ENCODE measurements at places on chromosomes 11 and 22.

GRCh38 chr11:46222490-46223251, 54.8 kb upstream of the CREB3L1 start:
- H3K4me3 ChIP-seq = no peak overlapping the region
- no peaks in the 10 kb centered on the region for H3K27me3 ChIP-seq
- DNase-seq = no peak
- no peaks in the 10 kb centered on the region for H3K4me1 ChIP-seq
- no peaks in the 10 kb centered on the region for H3K36me3 ChIP-seq

GRCh38 chr22:44954149-44954548, 55.7 kb downstream of the PHF21B start:
- DNase-seq = no peak
- H3K27ac ChIP-seq = no peak overlapping the region
- H3K27me3 ChIP-seq = peaks cover 6% of the 10 kb centered on the region
- H3K4me1 ChIP-seq = no peaks in the 10 kb centered on the region
- no peak overlapping the region for H3K4me3 ChIP-seq
- H3K36me3 ChIP-seq = no peaks in the 10 kb centered on the region

DNA sequence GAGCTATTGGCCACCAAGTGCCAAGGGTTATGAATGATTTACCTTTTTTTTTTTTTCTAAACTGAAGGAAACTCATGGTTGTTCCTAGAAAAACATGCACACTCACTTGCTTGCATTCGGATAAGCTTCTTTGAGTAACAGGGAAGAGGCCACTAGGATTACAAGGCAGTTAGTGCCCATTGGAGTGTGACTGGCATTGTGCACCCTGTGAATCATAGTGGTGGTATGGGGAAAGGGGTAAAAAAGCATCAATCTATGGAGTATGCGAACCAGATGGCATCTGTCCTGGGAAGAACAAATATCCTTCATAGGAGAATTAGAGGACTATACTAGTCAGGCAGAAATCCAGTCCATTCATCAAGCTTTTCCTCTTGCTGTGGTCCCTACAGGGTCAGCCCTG, 24.2 kb downstream of the CD44 start:
- no peak overlapping the region for H3K4me3 ChIP-seq
- H3K27me3 ChIP-seq = no peaks in the 10 kb centered on the region
- DNase-seq = no peak
- H3K36me3 ChIP-seq = no peaks in the 10 kb centered on the region
- peak overlapping the region; percentile 84 for H3K27ac ChIP-seq
- peaks cover 100% of the 10 kb centered on the region for H3K4me1 ChIP-seq

- H3K36me3 ChIP-seq = peaks cover 87% of the 10 kb centered on the region
- no peaks in the 10 kb centered on the region for H3K27me3 ChIP-seq
- peaks cover 63% of the 10 kb centered on the region for H3K4me1 ChIP-seq
- DNase-seq = no peak
Observed at GRCh38 chr22:37624017-37624365, 15.4 kb downstream of the GGA1 start.

GRCh38 chr11:130455483-130456127, 7.2 kb downstream of the ADAMTS15 start:
- no peak overlapping the region for H3K27ac ChIP-seq
- H3K36me3 ChIP-seq = no peaks in the 10 kb centered on the region
- no peaks in the 10 kb centered on the region for H3K27me3 ChIP-seq
- H3K4me3 ChIP-seq = no peak overlapping the region

DNA sequence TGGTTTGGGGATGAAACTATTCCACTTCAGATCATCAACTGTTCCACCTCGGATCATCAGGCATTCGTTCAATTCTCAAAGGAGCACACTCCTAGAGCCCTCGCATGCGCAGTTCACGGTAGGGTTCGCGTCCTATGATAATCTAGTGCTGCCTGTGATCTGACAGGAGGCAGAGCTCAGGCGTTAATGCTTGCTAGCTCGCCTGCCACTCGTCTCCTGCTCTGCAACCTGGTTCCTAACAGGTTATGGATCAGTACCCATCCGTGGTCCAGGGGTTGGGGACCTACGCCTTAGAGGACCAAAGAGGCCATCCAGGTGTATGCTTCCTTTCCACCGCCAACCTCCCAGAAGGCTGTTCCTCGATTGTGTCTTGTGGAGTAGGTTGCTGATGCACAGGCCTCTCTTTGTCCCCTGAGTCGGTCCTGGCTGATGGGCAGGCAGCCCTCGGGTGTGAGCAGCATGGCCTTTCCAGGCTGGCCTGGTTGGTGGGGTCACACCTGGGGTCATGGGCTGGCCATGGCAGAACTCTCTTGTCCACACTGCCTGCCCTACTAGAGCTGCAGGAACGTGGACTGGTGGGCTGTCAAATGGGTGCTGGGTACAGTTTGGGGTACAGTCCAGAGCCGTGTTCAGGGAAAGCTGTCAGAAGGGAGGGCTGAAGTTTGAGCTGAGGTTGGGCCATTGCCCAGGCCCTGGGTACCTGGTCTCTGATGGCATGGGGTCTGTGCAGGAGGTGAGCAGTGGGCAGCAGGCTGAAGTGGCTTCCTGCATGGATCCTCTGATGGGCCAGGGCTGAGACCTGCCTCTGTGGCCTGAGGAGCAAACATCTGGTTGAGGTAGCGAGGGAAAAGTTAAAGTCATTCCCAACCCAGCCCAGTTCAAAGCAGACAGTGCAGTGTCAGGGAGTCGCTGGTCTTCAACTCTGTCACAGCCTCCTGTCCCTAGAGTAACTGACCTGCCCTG, 11.1 kb downstream of the PRDM11 start:
- peaks cover 78% of the 10 kb centered on the region for H3K4me1 ChIP-seq
- peak; percentile 59 for DNase-seq
- no peaks in the 10 kb centered on the region for H3K27me3 ChIP-seq
- H3K27ac ChIP-seq = no peak overlapping the region

- peaks cover 87% of the 10 kb centered on the region for H3K4me1 ChIP-seq
- H3K4me3 ChIP-seq = no peak overlapping the region
- peaks cover 24% of the 10 kb centered on the region for H3K36me3 ChIP-seq
Observed at GRCh38 chr22:46107089-46107664, 43.1 kb upstream of the PPARA start.

- no peaks in the 10 kb centered on the region for H3K36me3 ChIP-seq
- H3K4me1 ChIP-seq = peaks cover 15% of the 10 kb centered on the region
- no peak overlapping the region for H3K4me3 ChIP-seq
- H3K27ac ChIP-seq = no peak overlapping the region
- H3K27me3 ChIP-seq = peaks cover 38% of the 10 kb centered on the region
Observed at GRCh38 chr11:17528181-17528691, 16.0 kb downstream of the USH1C start.
